ENCODE measurements at places on chromosomes 3 and 15. TPM values are rescaled to one million over a fixed set of nuclear protein-coding genes. Genes with fewer than 3 reads are reported as not detected.

DNA sequence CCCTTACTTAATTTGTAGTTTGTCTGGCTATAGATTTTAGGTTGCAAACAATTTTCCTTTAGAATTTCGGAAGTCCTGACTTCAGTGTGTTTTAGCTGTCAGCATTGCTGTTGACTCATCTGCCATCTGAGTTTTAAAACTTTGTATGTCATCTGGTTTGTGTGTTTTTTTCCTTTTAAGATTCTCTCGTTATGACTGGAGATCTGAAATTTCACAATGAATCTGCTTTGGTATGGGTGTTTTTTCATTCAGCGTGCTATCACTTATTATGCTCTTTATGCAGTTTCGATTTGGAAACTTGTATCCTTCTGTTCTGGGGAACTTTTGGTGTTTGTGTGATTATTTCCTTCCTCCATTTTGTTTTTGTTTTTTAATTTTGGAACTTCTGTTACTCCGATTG is 53.7 kb upstream of the ZNF280D start:
- peak overlapping the region; percentile 53 for H3K4me3 ChIP-seq
- DNase-seq = no peak
- no peaks in the 10 kb centered on the region for H3K4me1 ChIP-seq

Gene KCNH8
- total RNA-seq = not detected

- no peak for DNase-seq
- no peak overlapping the region for H3K4me3 ChIP-seq
Measured at GRCh38 chr3:13218541-13218908, 145.3 kb upstream of the IQSEC1 start.

- no peak overlapping the region for H3K27ac ChIP-seq
- no peak for DNase-seq
- H3K4me3 ChIP-seq = no peak overlapping the region
- H3K4me1 ChIP-seq = no peaks in the 10 kb centered on the region
Measured at GRCh38 chr15:96622714-96623113, 292.2 kb downstream of the NR2F2 start.

DNA sequence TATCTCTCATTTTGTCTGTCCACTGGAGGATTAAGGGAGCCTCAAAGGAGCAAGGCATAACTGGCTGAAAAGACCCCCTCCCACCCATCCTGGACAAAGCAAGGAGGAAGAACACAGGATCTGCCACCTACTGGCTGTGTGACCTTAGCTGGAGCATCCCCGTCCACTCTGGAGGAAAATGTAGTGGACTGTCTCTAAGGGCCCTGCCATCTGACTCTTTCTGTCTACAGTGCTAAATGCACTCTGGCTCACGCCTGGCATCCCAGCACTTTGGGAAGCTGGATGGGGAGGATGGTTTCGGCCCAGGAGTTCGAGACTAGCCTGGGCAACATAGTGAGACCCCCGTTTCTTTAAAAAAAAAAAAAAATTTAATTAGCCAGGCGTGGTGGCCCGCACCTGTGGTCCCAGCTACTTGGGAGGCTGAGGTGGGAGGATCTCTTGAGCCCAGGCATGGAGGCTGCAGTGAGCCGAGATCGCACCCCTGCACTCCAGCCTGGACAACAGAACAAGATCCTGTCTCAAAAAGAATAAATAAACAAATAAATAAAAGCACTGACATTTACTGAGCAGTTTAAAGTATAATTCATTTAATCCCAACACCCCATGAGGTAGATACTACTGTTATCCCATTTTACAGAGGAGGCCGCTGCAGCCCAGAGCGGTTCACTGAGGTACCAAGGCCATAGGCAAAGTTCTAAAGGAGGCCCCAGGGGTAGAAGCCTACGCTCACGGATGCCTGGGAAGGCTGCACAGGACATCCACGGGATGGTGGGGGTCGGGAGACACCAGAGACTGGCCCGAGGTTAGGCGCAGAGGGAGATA is 1.1 kb downstream of the TBC1D2B start:
- peak overlapping the region; percentile 88 for H3K4me3 ChIP-seq
- peak overlapping the region; percentile 77 for H3K27ac ChIP-seq
- peaks cover under 1% of the 10 kb centered on the region for H3K36me3 ChIP-seq
- H3K27me3 ChIP-seq = no peaks in the 10 kb centered on the region
- peaks cover 52% of the 10 kb centered on the region for H3K4me1 ChIP-seq
- no peak for DNase-seq

Gene CCDC9B
- total RNA-seq = 3.7 TPM

DNA sequence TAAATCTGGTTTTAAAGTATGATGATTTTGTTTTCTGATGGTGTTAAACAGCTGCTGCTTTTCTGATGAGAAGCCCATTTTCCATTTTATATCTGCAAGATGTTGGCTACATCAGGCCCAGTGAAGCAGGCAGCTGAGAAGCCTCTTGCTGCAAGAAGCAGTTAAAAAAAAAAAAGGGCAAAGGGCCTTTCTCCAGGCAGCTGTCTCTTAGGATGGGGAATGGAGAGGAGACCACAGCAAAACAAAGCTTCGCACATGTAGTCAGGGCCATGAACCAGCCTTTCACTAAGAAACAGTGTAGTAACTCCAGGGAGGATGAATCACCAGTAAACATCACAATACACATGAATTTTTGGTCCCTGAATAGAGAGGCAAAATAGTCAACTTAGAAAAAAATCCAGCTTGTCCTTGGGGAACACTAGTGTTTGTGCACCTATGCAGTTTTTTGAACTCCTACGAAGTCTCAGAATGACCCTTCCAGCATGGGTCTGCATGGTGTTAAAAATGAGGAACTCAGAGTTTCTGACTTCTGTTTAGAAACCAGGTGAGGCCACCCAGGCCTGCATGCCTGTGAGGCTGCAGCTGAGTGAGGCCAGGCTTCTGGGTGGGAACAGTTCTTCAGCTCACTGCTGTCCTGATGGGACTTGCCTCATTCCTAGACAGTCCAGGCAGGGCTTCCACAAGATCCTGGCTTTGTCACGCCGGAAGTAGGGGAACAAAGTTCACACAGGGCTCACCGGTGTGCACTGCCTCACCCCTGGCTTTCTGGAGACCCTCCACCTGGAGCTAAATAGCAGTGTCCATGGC is 518.7 kb downstream of the MCTP2 start:
- H3K27ac ChIP-seq = no peak overlapping the region
- H3K4me1 ChIP-seq = no peaks in the 10 kb centered on the region
- H3K4me3 ChIP-seq = no peak overlapping the region
- no peaks in the 10 kb centered on the region for H3K36me3 ChIP-seq

DNA sequence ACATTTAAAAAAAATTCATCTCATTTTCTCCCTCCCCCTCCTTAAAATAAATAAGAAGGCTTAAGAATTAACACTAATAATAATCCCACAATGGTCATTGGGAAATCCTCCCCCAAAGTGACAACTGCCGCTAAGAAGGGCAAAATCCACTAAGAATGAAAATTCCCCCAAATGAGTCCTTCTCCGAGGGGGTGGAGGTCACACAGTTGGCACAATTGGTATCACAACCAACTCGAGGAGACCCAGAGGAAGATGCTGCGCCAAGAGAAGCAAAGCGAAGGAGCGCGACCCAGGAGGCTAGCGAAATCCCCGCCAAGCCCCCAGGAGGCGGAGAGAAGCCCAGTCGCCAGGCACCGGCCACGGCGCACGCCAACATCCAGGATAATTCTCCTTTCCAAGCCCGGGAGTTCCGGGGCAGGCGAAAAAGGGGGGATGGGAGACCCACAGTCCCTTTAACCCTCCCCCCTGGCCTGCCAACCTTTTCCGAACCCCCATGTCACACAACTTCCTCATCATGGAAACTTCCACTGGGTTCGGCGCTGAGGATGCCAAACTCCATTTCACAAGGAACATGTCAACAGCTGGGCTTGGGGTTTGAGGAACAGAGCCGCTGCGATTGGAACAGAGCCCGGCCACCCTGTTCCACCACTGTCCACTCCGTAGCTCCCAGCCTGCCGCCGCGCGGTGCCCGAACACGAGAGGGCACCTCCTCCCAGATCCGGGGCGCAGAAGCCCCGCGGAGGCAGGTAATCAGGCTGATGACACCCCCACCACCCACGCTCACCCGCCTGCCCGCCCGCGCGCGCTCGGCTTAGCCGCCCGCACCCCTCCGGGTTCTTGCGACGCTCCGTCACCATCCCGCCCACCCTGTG is 668 bp downstream of the THRB start:
- H3K27me3 ChIP-seq = peaks cover 4% of the 10 kb centered on the region
- no peaks in the 10 kb centered on the region for H3K4me1 ChIP-seq
- no peak for DNase-seq
- no peak overlapping the region for H3K27ac ChIP-seq

Gene EXD1
- total RNA-seq = not detected

- no peak for DNase-seq
- H3K4me1 ChIP-seq = no peaks in the 10 kb centered on the region
- H3K4me3 ChIP-seq = no peak overlapping the region
- no peaks in the 10 kb centered on the region for H3K36me3 ChIP-seq
- no peak overlapping the region for H3K27ac ChIP-seq
Measured at GRCh38 chr3:146191051-146191450, 30.1 kb upstream of the PLOD2 start.

DNA sequence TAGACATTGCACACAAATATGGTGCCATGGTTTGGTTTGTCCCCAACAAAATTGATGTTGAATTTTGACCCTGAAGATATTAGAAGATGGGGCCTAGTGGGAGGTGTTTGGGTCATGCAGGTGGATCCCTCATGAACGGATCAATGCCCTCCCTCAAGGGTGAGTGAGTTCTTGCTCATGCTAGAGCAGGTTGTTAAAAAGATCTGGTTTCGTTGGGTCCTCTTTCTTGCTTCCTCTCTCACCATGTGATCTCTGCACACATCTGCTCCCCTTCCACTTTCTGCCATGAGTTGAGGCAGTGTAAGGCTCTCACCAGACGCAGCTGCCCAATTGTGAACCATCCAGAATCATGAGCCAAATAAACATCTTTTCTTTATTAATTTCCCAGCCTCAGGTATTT is 87.8 kb upstream of the MDFIC2 start:
- DNase-seq = no peak
- H3K4me1 ChIP-seq = no peaks in the 10 kb centered on the region
- H3K27ac ChIP-seq = no peak overlapping the region
- H3K4me3 ChIP-seq = no peak overlapping the region
- no peaks in the 10 kb centered on the region for H3K27me3 ChIP-seq
- no peaks in the 10 kb centered on the region for H3K36me3 ChIP-seq

Gene AP3B2
- 0.12 TPM for total RNA-seq

GRCh38 chr15:90222547-90222946 is 11.2 kb downstream of the CIB1 start:
- H3K4me3 ChIP-seq = no peak overlapping the region
- no peak overlapping the region for H3K27ac ChIP-seq

Gene SERINC4
- not detected for total RNA-seq

Gene MAP2K1
- total RNA-seq = 49.0 TPM

- no peaks in the 10 kb centered on the region for H3K4me1 ChIP-seq
- peaks cover 35% of the 10 kb centered on the region for H3K36me3 ChIP-seq
- H3K27me3 ChIP-seq = no peaks in the 10 kb centered on the region
- no peak overlapping the region for H3K4me3 ChIP-seq
Measured at GRCh38 chr15:65100442-65100841, 14.6 kb downstream of the UBAP1L start.

GRCh38 chr3:186013312-186013711 is 75.5 kb upstream of the TRA2B start:
- no peak overlapping the region for H3K27ac ChIP-seq
- H3K4me1 ChIP-seq = no peaks in the 10 kb centered on the region
- no peaks in the 10 kb centered on the region for H3K27me3 ChIP-seq
- H3K36me3 ChIP-seq = no peaks in the 10 kb centered on the region
- DNase-seq = no peak

Gene KLF15
- total RNA-seq = not detected

Gene MYZAP
- total RNA-seq = 0.84 TPM

- no peak for DNase-seq
- H3K4me1 ChIP-seq = no peaks in the 10 kb centered on the region
- H3K36me3 ChIP-seq = no peaks in the 10 kb centered on the region
- H3K4me3 ChIP-seq = no peak overlapping the region
- H3K27ac ChIP-seq = no peak overlapping the region
Measured at GRCh38 chr3:116339441-116340028, 105.8 kb downstream of the LSAMP start.

DNA sequence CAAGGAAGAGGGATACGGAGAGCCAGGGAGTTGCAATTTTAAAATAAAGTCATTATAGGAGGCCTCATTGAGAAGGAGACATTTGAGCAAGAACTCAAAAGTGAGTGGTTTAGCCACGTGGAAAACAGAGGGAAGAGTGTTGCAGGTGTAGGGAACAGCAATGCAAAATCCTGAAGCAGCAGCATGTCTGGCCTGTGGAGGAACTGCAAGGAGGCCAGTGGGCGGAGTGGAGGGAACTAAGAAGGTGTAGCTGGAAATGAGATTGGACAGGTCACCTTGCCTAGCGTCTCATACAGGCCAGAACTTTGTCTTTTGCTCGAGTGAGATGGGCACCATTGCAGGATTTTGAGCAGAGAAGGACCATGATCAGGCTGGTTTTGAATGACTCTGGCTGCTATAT is 34.9 kb downstream of the SAXO2 start:
- DNase-seq = no peak
- no peak overlapping the region for H3K4me3 ChIP-seq

DNA sequence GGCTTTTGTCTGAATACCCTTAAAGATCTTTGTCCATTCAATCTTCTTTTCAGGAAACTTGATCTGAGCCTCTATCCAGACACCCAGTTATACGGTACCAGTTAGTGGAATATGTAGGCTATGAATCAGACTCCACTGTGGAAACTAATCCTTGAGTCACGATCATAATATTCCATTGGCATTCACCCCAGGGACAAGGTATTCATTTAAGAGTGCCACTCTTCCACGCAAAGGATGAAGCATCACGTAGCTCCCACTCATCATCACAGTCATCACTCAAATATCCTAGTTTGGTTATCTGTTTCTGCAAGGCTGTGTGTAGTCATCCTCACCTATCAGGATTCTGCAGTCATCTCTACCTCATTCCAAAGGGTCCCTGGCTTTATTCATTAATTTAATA is 85.6 kb downstream of the NEDD4 start:
- H3K4me3 ChIP-seq = no peak overlapping the region
- no peak overlapping the region for H3K27ac ChIP-seq
- no peaks in the 10 kb centered on the region for H3K27me3 ChIP-seq
- DNase-seq = no peak
- H3K36me3 ChIP-seq = no peaks in the 10 kb centered on the region
- H3K4me1 ChIP-seq = no peaks in the 10 kb centered on the region

- no peak overlapping the region for H3K4me3 ChIP-seq
- H3K4me1 ChIP-seq = no peaks in the 10 kb centered on the region
- no peaks in the 10 kb centered on the region for H3K27me3 ChIP-seq
Measured at GRCh38 chr3:3737531-3737930, 61.7 kb upstream of the LRRN1 start.

GRCh38 chr3:128648940-128649663 is 1.5 kb downstream of the RPN1 start:
- H3K4me1 ChIP-seq = peaks cover 27% of the 10 kb centered on the region
- peak overlapping the region; percentile 93 for H3K27ac ChIP-seq
- no peak for DNase-seq
